ENCODE measurements at places on chromosomes 3 and 15. TPM values are rescaled to one million over a fixed set of nuclear protein-coding genes. Genes with fewer than 3 reads are reported as not detected.
A peak's percentile ranks its signal among the peaks of the same experiment; 100 is the strongest.

GRCh38 chr3:98885851-98886250 lies 15.6 kb downstream of the DCBLD2 start:
- no peak for DNase-seq

GRCh38 chr15:62474771-62475124 lies 309.7 kb upstream of the C2CD4B start:
- DNase-seq, result no peak

GRCh38 chr15:71109130-71109529 lies 6.1 kb upstream of the THSD4 start:
- DNase-seq, result no peak

DNA sequence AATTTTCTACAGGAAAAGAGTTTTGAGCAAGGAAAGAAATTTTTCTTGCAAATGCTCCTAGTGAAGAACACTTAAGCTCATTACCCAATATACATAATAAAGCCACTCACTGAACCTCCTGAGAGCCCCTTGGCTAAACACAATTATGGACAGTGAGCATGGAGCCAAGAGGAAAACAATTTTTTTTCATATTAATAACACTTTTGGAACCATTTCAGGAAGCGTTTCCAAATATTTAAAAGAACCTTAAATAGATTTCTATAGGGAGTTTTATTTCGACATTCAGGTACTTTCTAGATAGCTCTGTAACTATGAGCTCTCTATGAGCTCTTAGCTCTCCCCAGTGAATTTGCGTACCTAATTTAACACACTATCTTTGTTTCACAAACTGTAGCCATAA lies 581.1 kb downstream of the ZNF385D start:
- DNase-seq, result no peak

GRCh38 chr3:43957553-43957952 lies 266.8 kb downstream of the ABHD5 start:
- no peak for DNase-seq

- no peak for DNase-seq
Observed at GRCh38 chr3:2510591-2511145, 412.0 kb downstream of the CNTN4 start.

GRCh38 chr15:75232252-75232813 lies 25.8 kb upstream of the GOLGA6C start:
- DNase-seq, result no peak

- DNase-seq, result no peak
Observed at GRCh38 chr3:69983546-69984265, 15.8 kb upstream of the SAMMSON start.

- no peak for DNase-seq
Observed at GRCh38 chr3:20909511-20909910, 723.5 kb upstream of the SGO1 start.

DNA sequence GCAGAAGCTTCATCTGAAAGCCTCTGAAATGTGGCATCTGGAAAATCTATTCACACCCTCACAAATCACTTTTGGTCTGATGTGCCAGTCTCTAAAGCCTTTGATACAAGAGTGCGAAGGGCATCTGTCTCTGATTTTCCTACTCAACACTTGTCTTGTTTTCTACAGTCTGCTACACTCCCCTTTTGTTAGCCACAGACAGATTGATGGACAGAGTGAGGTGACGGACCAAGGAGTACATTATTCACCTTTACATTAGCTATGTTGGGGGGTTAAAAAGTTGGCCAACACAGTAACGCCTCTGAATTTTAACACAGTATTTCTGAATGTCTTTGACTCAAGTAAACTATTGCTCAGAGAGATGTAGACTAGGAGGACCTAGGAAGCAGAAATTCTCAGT lies 63.1 kb downstream of the TNIK start:
- no peak for DNase-seq

DNA sequence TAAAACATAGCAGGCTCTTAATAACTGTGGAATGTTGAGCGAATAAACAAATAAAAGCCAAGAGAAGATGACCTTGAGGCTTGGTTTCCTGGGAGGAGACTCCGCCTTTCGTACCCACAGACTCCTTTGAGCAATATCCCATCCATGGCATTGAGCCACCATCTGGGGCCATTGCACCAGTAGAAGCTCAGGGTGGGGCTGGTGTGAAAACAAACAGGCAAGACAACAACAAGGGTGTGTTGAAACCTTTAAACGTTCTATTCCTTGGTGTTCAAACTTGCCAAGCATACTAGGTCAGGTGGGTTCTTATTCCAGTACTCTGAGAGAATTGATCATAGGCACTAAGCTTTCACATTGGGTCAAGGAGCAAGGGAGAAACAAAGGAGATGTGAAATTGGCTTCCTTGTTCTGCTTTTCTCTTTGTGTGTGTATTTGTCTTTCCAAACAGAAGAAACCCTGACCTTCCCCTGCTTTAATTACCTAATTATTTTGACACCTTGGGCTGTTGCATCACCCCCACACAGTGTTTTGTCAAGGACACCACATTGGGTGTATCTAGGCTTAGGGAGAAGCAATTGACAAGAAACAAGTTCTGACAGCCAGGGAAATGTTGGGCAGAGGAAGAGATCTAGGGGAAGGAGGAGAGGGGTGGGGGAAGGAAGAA lies 105.1 kb upstream of the BCL6 start:
- no peak for DNase-seq

- peak; percentile 24 for DNase-seq
Observed at GRCh38 chr3:115165266-115165665, 18.2 kb upstream of the ZBTB20 start.

GRCh38 chr3:65398953-65399352 lies 639.8 kb downstream of the MAGI1 start:
- no peak for DNase-seq

- no peak for DNase-seq
Observed at GRCh38 chr3:67640023-67640660, 14.3 kb downstream of the SUCLG2 start.

DNA sequence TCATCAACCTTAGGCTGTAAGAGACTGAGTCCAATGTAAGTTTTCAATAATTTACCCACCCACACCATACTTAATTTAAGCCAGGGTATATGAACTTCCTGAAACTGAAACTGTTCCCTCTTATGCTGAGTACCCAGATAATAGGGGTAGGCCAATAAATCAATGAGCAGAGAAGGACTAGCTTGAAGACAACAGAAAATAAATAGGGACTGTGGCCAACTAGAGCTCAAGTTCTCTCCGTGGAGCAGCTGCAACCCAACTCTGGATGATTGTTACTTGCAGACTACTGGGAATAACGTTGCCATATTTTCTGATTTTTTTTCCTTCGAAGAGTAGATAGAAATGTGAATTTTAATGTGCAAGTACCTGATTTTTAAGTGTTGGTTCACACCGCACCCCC lies 128.0 kb downstream of the ATG7 start:
- no peak for DNase-seq

DNA sequence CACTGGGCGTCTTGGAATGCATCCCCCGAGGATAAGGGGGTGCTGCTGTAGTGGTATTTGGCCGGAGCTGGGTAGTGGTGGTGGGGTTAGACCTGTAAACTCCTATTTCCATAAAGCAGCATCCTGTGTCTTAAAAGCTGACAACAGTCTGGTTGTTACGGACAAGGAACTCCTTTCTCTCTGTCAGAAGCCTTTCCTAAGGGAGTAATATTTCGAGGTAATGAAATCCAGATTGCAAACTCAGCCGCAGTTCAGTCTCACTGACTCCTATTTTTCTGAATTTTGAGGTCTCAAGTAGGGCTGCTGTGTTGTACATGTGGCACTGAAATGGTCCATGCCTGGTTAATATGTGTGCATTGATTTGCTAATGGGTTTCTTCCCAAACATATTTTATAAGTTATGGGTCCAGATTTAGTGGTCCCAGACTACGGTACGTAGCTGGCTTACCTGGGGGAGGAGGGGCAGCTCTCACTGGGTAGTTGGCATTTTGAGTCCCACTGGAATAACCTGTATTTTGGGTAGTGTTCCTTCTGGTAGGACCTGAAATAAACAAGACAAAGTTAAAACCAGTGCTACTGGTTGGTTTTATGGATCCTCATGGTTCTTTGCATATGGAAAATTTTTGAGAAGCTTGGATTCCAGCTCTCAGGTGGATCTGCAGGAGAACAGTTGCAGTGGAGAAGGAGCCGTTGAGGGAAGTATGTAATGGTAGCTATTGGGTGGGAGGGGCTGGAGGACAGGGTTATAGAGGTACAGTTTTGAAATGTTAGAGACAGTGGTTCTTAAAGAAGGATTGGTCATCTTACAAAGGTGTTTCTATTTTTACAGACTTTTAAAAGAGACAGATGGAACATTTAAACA lies 48.6 kb upstream of the LDHAL6B start:
- no peak for DNase-seq

DNA sequence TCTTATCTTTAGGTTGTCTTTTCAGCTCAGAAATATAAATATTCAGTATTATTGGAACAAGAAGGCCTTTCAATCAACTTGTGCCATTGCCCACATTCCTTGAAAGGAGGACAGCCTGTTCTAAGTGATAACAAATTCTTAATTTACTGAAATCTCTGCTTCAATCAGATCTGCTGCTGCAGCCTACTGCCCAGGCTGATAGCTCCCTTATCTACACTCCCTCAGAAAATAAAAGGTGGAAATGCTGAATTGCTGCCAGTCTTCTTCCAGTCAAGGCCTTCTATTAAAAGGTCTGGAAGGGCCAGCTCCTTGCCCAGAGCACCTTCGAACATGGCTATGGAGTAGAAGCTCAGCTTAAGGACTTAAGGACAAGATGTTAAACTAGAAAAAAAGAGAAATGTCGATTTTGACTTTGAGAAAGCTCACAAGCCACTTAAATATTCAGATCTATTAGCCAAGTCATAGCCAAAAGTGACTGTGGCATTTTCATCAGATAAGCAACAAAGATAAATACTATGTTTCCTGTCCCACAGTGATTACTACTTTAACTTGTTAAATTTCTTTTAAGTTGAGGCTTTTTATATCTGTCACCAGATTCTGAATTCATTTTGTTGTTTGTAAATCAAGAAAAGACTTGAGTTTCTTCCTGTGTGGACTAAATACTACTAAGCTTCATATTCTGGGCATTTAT lies 480.5 kb upstream of the CBLB start:
- DNase-seq, result no peak

GRCh38 chr15:100947760-100948429 lies 28.7 kb downstream of the LRRK1 start:
- DNase-seq, result no peak

DNA sequence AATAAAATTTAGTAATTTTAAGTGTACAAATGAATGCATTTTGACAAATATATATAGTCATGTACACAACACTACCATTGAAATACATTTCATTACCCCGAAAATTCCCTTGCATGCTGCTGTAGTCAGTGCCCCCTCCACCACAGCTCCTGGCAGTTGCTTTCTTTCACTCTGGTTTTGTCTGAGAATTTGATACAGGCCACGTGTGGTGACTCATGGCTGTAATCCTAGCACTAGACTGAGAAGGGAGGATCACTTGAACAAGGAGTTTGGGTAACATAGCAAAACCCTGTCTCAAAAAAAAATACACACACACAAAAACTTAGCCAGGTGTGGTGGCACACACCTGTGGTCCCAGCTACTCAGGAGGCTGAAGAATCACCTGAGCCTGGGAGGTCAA lies 65.4 kb downstream of the TFRC start:
- DNase-seq, result no peak

GRCh38 chr15:88331291-88331690 lies 74.8 kb upstream of the NTRK3 start:
- peak; percentile 68 for DNase-seq

- no peak for DNase-seq
Observed at GRCh38 chr3:154979331-154979730, 100.8 kb upstream of the MME start.

DNA sequence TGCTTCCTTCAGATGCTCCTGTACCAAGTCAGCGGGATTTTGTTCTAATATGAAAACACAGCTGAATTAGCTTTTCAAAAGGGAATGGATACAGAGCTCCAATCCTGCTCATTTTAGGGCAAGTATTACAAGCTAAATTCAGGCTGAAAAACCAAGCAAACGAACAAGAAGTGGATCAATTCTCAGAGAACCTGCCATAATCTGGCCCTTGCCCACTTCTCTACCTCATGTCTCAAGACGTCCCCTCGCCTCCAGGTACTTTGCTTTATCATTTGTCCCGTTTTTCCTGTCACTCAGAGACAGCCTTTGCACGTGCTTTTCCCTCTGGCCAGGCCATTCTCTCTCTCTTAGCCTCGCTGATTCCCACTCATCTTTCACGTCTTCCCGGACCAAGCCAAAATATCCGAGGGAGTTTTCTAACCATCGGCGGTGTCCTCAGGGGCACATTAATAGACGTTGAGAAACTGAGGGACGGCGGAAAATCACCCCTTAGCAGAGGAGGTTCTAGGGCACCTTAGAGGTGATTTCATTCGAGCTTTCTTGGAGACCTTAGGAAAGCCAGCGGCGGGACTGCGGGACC lies 654 bp downstream of the SUSD5 start:
- no peak for DNase-seq

DNA sequence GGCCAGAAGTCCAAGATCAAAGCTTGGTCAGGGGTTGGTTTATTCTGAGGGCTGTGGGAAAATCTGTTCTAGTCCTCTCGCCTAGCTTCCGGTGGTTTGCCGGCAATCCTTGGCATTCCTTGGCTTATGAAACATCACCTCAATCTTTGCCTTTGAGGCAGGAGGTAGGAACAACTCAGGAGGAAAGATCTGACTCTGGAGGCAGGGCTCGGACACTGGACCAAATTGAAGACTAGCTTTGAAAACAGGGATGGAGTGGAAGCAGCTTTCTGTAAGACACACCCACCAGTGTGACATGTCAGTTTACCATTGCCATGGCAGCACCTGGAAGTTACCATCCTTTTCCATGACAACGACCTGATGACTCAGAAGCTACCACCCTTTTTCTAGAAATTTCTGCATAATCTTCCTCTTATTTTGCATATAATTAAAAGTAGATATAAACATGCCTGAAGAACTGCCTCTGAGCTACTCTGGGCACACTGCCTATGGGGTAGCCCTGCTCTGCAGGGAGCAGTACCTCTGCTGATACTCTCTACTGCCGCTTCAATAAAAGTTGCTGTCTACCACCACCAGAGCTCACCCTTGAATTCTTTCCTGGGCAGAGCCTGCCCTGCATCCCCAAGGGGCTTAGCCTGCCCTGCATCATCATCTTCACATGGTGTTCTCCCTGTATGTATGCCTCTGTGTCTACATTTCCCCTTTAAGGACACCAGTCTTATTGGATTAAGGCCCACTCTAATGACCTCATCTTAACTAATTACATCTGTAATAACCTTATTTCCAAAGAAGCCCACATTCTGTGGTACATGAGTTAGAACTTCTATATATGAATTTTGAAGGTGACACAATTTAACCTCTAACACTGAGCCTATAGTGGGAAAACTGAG lies 38.3 kb upstream of the TM4SF4 start:
- DNase-seq, result no peak

- peak; percentile 44 for DNase-seq
Observed at GRCh38 chr15:88246666-88247446, 9.7 kb downstream of the NTRK3 start.

Gene CCR2
- 7.3 TPM for total RNA-seq

Gene THSD4
- 2.2 TPM for total RNA-seq

Gene DCLK3
- 0.38 TPM for total RNA-seq

Gene SH3GL3
- 3.3 TPM for total RNA-seq

Gene CCDC54
- total RNA-seq, result not detected

Gene CIB2
- 50.6 TPM for total RNA-seq

Gene SHF
- 2.7 TPM for total RNA-seq

Gene CLRN1
- total RNA-seq, result under 0.01 TPM

Gene DPPA2
- 0.14 TPM for total RNA-seq

Gene WDR93
- total RNA-seq, result 0.09 TPM
